Mammary epithelial cell (primary cell): ENCODE measurements at places on chromosomes 3 and 15.

DNA sequence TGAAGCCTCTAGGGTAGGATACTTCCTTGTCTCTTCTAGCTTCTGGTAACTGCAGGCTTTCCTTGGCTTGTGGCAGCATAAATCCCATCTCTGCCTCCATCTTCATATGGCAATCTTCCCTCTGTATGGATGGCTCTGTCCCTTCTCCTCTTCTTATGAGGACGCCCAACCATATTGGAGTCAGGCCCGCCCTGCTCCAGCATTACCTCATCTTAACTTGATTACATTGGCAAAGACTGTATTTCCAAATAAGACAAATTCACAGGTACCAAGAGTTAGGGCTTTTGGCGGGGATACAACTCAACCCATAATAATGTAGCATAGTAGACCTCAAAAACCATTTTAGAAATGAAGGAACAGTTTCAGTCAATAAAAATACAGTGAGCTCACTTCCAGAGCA, 75.4 kb downstream of the BDH1 start:
- DNase-seq, result no peak

GRCh38 chr3:185330238-185330637, 32.7 kb upstream of the MAP3K13 start:
- DNase-seq, result no peak

GRCh38 chr3:115787818-115788217, 164.5 kb downstream of the GAP43 start:
- DNase-seq, result no peak

GRCh38 chr15:62409466-62409865, 244.4 kb upstream of the C2CD4B start:
- DNase-seq, result no peak

DNA sequence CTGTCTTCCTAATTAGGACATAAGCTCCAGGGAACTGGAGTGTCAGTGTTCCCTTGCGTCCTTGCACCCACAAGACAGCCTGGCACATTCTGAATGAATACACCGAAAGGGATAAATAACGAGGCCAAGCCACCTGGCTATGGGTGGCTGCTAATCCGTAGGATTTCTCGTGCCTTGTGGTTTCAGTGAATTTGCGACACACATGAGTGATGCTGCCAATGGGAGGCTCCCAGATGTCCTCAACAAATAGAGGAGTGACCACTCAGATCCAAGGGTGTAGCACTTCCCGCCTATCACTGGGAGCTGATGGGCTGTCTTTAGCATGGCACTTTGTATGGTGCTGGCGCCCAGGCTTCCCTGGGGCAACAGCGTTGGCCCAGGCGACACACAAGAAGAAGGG, 43.4 kb downstream of the APBA2 start:
- DNase-seq, result no peak

- DNase-seq, result no peak
Observed at GRCh38 chr15:50044904-50045303, 74.1 kb downstream of the ATP8B4 start.

- DNase-seq, result no peak
Observed at GRCh38 chr15:51765751-51766150, 14.4 kb downstream of the TMOD2 start.

- no peak for DNase-seq
Observed at GRCh38 chr3:187726564-187726963, 18.7 kb downstream of the BCL6 start.

DNA sequence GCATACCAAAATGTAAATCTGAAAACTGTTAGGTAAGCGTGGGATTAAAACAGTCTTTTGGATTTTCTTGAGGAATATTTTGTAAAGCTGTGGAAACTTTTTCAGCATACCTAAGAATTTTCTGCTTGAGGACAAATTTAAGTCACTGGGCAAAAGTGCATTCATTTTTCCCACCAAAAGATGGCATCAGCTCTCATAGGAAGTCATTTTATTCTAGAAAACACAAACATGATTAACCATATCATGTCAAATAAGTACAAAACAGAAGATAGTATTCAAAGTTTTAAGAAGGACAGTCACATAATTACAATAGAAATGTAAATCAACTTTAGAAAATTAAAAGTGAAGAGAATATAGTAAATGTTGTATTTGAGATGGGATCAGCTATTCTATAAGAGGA, 63.5 kb downstream of the SLC49A4 start:
- DNase-seq, result peak; percentile 32

GRCh38 chr3:73021301-73021835, 24.8 kb downstream of the PPP4R2 start:
- no peak for DNase-seq

GRCh38 chr15:100918034-100918689, 995 bp upstream of the LRRK1 start:
- peak; percentile 77 for DNase-seq

DNA sequence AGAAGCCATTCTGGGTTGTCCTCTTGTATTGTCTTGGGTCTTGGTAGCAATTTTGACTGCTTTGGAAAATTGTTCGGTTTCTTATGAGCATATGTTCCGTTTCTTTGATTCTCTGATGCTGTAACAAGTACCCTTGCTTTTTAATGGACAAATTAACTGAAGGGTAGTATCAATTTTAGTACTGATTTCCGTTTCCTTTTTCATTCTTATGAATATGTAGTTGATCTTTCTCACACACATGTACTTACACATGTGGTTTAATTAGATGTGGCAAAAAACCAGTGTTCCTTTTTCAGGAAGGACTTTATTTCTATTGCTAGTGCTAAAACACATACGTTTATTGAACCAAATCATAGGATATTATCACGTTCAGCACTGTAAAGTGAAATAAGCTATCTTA, 119.1 kb downstream of the TCF12 start:
- no peak for DNase-seq

GRCh38 chr3:49607796-49608195, 53.5 kb downstream of the BSN start:
- no peak for DNase-seq
